ENCODE measurements at places on chromosomes 7 and 10.
A peak's percentile ranks its signal among the peaks of the same experiment; 100 is the strongest.

GRCh38 chr7:20932785-20933527 is 146.3 kb upstream of the SP8 start:
- 0 out of 2 replicates have a peak, but pooled peaks cover under 1% of the 10 kb centered on the region for H3K36me3 ChIP-seq
- no peak for DNase-seq
- H3K4me1 ChIP-seq = no peaks in the 10 kb centered on the region
- no peak overlapping the region for H3K4me3 ChIP-seq

DNA sequence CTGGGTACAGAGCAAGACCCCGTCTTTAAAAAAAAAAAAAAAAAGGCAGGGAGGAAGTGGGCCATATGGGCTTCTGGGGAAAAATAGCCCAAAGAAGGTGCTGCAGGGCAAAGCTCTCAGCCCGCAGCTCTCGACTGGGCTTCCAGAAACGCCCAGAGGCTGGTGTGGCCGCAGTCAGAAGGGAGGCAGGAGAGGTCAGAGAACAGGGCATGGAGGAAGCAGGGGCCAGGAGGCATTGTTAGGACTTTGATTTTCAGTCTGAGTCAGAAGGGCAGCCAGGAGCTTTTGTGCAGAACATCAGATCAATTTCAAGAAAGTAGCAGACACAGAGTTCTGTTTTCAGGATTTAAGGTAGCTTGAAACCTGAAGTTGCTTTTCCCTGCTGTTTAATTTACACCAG is 35.3 kb upstream of the CYTH3 start:
- no peak for DNase-seq
- peak overlapping the region; percentile 38 for H3K27ac ChIP-seq
- no peaks in the 10 kb centered on the region for H3K27me3 ChIP-seq
- peaks cover 36% of the 10 kb centered on the region for H3K4me1 ChIP-seq
- H3K36me3 ChIP-seq = no peaks in the 10 kb centered on the region

GRCh38 chr10:93757136-93757535 is 600 bp upstream of the LGI1 start:
- no peaks in the 10 kb centered on the region for H3K36me3 ChIP-seq
- H3K4me1 ChIP-seq = peaks cover 18% of the 10 kb centered on the region
- H3K27ac ChIP-seq = no peak overlapping the region
- peaks cover 17% of the 10 kb centered on the region for H3K27me3 ChIP-seq
- H3K4me3 ChIP-seq = no peak overlapping the region
- DNase-seq = no peak

DNA sequence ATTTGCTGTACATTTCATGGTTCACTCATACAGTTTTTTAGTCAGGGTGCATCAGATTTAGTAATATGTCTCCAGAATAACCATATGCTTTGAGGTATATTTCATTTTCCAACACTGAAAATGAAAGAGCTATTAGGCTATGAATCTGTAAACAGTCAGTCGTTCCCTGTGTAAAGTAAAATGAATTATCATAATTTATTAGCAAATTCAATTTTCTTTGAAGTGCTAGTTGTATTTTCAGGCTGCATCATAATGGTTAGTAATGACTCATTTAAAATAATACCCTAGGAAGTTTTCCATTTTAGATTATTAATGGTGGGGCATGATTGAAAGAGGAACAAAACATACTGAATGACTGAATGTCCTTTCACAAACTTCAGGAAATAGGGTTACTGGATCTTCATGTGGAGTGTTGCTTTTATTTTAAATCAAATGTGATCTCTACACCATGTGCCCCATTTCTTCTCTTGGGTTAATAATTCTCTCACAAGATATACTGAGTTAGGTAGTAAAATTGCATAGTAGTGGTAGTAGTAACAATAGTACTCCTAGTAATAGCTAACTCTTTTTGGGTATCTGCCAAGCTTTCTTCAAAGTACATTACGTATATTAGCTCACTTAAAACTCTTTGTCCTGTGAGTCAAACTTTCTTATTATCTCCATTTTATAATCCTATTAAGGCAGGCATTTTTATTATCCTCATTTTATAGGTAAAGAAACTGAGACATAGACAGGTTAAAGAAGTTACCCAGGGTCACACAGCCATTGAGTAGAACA is 476.5 kb downstream of the SUGCT start:
- H3K36me3 ChIP-seq = no peaks in the 10 kb centered on the region
- no peak for DNase-seq
- H3K4me1 ChIP-seq = peaks cover 6% of the 10 kb centered on the region
- H3K27me3 ChIP-seq = no peaks in the 10 kb centered on the region
- H3K4me3 ChIP-seq = no peak overlapping the region

DNA sequence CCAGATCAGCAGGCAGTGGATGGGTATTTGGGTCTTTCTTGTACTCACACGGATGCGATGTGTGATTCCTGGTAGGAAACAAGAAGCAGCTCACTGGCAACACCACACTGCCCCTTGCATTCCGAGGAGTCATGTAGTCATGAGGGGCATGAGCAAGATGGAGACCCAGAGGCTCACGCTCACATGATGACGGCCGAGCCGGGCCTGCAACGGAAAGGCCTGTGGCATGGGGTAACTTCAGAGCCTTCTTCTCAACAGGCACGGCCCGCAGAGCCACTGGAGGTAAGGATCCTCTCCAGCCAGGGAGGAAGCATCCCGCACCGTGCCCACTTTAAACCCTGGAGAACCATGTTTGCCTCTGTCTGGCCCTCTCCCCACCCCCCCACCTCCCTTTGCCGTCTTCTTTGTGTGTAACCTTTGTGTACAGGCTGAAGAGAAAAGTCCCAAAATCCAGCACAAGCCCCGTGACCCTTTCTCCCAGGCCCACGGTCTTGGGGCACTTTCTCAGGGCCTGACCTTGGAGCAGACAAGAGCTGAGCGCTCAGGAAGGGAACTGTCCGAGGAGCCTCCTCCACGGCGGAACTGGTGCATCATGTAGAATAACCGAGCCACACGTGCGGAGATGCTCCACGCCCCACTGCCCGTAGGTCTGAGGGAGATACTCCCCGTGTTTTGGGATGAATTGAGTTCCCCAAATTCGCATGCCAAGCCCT is 516.4 kb downstream of the DNAJB6 start:
- DNase-seq = no peak
- no peaks in the 10 kb centered on the region for H3K4me1 ChIP-seq
- H3K4me3 ChIP-seq = no peak overlapping the region
- no peak overlapping the region for H3K27ac ChIP-seq
- peaks cover 8% of the 10 kb centered on the region for H3K27me3 ChIP-seq

DNA sequence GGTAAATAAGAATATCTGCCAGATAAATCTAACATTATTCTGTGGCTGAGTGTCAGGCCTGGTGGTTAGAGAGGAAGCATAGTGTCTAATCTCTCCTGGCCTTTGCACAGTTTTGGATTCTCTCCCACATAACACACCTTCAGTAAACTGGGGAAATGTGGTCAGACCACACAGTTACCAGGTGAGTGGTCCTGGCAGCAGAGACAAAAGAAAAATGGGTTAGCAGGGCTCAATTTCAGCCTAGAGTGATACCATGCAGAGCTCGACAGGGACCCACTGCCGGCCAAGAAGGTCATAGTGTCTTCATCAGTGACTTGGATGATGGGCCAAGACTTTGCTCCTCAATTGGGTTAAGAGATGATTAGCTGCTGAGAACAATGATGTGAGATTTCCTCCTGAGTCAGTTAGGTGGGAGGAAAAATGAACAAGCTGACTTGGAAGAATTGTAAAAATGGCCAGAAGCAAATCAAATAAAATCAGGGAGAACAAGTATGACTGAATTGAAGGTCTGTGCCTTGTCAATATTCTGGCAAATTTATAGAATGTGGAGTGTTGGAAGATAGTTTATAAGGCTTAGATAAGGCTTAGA is 69.2 kb upstream of the EFCAB10 start:
- no peak overlapping the region for H3K27ac ChIP-seq
- no peaks in the 10 kb centered on the region for H3K27me3 ChIP-seq
- H3K4me3 ChIP-seq = no peak overlapping the region
- DNase-seq = no peak

DNA sequence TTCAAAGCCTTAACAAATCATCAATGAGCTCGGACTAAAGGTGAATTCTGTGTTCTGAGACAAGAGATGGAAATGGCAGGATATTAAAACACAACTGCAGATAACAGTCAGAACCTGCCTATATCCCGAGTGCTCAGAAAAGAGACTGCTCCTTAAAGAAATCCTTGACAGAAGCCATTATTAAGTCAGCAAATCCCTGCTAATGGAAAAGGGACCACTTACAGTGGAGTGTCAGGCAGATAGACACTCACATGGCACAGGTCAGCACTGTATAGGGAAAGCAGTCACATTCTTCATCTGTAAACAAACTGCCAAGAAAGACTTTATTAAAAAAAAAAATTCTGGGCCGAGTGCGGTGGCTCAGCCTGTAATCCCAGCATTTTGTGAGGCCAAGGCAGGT is 147.5 kb upstream of the LRRTM3 start:
- no peak overlapping the region for H3K4me3 ChIP-seq
- no peak overlapping the region for H3K27ac ChIP-seq
- H3K4me1 ChIP-seq = peaks cover 19% of the 10 kb centered on the region

- H3K27me3 ChIP-seq = peaks cover 10% of the 10 kb centered on the region
- DNase-seq = no peak
- no peaks in the 10 kb centered on the region for H3K36me3 ChIP-seq
- H3K27ac ChIP-seq = no peak overlapping the region
Observed at GRCh38 chr10:66931949-66932343, 6.1 kb downstream of the LRRTM3 start.

- no peak overlapping the region for H3K27ac ChIP-seq
- H3K4me1 ChIP-seq = no peaks in the 10 kb centered on the region
- no peak overlapping the region for H3K4me3 ChIP-seq
Observed at GRCh38 chr7:157054927-157055326, 44.5 kb upstream of the MNX1 start.

DNA sequence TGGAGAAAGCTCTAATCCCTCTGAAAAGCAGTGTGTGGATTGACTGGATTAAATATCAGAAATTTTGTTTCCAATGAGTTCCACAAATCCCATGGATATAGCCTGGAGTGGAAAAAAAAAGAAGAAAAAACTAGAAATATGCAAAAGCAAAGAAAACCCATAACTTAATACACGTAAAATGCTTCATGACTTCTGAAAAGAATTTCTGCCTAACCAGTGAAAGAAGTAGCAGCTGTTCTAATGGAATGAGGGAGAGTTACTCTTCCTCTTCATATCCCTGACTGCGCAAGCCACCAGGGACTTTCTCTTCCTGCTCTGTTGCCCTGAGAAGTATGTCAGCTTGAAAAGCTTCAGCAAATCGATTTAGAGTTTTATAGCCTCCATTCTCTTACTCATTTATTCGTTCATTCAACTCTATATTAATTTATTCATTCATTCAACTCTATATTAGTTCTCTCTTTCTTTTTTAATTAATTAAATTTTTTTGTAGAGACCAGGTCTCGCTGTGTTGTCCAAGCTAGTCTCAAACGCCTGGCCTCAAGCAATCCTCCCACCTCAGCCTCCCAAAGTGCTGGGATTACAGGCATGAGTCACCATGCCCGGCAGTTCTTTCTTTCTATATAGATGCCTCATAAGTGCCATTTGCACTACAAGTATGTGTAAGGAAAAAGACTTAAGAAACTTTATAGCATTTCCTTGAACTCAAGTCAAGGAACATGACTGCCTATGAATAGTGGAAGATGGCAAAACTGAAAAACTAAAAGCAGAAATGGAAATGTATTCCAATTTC is 447.3 kb upstream of the NRP1 start:
- H3K4me3 ChIP-seq = no peak overlapping the region
- H3K27ac ChIP-seq = no peak overlapping the region
- no peak for DNase-seq
- H3K4me1 ChIP-seq = no peaks in the 10 kb centered on the region
- H3K36me3 ChIP-seq = no peaks in the 10 kb centered on the region

All from HFFc6 (cell line).